ENCODE measurements at places on chromosomes 4 and X.

- DNase-seq, result peak; percentile 22
Observed at GRCh38 chrX:131907488-131908314, 115.4 kb upstream of the STK26 start.

- no peak for DNase-seq
Observed at GRCh38 chrX:10536744-10537143, 83.6 kb downstream of the MID1 start.

- DNase-seq, result no peak
Observed at GRCh38 chr4:169266081-169266480, 4.7 kb downstream of the SH3RF1 start.

DNA sequence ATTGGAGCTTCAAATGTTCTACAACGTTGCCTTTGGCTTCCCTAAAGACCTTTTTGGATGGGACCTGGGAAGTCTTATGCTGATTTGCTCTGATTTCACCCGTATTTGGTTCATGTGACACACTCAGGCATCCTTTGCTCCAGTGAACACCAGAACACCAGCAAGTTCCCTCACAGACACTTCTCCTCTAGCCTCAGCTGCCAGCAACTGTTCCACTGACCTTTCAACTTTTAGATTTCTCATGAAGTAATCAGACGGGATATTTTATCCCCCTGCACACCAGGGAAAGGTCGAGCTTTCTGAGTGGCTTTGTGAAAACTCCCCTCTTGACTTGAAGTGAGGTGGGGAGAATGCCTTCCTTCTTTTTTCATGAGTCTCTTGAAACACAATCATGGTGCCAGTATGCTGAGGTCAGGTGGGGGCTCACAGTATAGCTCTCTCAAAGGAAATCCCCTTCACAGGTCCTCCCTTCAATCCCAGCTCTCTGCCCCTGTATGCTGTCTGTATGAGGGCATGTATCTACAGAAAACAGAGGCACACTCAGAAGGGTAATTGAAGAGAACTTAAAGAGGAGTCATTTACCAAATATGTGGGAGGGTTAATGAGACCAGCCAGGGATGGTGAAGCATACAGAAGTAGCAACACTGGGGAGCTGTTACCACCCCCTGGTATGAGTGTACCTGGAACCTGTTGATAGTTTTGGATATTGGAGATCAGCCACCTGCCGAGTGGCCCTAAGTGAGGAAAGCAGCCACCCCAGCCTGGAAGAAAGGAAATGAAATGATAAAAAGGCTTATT lies 62.7 kb downstream of the FGFBP1 start:
- DNase-seq, result no peak

GRCh38 chr4:80207172-80207583 lies 9.9 kb downstream of the PRDM8 start:
- peak; percentile 71 for DNase-seq

GRCh38 chrX:71910986-71911730 lies 513 bp downstream of the NHSL2 start:
- peak; percentile 86 for DNase-seq

- no peak for DNase-seq
Observed at GRCh38 chr4:72110886-72111285, 79.1 kb downstream of the NPFFR2 start.

GRCh38 chr4:140004549-140004895 lies 149.5 kb downstream of the MAML3 start:
- DNase-seq, result peak; percentile 73

DNA sequence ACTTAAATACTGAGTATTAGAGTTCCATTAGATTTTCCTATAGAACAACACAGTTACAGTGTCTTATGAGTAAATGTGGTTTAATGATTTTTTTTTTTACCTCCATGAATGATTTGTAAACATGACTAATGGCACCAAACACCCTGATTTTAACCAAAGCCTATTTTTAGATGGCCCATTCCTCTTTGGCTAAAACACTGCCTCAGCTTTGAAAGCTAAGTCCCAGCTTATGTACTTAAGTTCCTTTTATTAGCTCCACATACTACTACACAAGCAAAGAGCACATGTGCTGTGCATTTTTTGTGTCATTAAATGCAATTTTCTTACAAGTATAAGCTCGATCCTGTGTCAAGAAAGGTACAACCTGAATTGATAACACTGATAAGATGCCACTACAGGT lies 575.6 kb upstream of the PITX2 start:
- no peak for DNase-seq

DNA sequence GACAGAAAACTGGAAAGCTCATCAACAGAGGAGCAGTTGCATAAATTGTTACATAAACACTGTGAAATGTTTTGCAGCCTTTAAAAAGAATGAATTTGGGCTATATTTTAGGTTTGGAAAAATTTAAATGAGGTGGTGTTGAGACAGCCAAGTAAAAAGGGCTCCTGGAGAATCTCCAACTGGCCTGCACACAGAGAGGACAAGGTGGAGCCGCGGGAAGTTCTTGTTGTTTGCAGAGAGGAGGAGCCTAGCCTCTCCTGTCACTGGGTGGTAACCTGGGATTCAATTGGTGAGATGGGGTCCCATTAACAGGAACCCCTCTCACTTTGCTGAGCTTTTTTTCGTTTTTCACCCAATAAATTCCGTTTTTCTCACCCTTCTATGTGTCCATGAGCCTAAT lies 13.4 kb downstream of the GIMD1 start:
- no peak for DNase-seq

GRCh38 chr4:76605099-76605563 lies 170.1 kb downstream of the SHROOM3 start:
- DNase-seq, result no peak

GRCh38 chr4:156941940-156942548 lies 29.6 kb downstream of the PDGFC start:
- DNase-seq, result peak; percentile 7

DNA sequence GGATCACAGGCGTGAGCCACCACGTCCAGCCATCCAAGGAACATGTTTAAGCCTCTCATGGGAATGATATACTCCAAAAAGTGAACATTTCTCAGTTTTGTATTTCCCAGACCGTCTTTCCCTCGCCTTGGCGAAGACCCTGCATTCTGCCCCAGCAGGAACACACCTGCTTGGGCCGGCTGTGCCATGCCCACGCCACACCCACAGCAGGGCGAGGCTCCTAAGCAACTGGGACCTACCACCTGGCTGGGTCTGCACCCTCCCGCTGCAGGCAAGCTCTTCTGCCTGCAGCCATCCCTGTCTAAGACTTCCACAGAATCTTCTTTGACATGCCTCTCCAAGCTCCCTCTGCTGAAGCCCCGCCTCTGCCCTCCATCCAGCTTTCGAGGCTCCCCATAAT lies 3.6 kb downstream of the CCNQ start:
- peak; percentile 18 for DNase-seq

DNA sequence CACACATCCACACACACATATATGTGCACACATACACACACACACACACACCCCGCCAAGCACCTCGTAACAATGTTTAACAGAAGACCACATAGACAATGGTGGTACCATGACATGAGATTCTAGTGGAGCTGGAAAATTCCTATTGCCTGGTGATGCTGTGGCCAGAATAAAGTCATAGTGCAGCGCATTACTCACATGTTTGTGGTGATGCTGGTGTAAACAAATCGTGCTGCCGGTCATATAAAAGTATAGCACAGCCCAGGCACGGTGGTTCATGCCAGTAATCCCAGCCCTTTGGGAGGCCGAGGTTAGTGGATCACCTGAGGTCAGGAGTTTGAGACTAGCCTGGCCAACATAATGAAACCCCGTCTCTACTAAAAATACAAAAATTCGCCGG lies 275.2 kb downstream of the TRIML1 start:
- DNase-seq, result no peak

GRCh38 chr4:78437608-78438088 lies 113.9 kb upstream of the ANXA3 start:
- no peak for DNase-seq

GRCh38 chr4:151409470-151410313 lies 716 bp downstream of the FHIP1A start:
- DNase-seq, result peak; percentile 76

DNA sequence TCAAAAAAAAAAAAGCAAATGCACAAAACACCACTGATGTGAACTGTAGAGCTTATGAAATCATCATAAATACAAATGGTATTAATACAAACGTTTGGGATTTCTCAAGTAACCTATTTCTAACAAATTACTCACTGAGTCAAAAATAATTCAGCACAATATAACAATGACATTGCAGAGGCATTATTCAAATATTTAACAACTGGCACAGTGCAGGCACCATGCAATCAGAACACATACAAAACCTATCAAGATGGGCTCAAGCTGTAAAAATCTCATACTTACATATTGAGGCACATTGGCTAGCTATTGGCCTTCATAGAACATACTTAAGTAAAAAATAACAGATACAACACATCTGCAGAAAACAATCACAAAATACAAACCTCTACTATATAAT lies 81.1 kb downstream of the LRBA start:
- DNase-seq, result no peak

DNA sequence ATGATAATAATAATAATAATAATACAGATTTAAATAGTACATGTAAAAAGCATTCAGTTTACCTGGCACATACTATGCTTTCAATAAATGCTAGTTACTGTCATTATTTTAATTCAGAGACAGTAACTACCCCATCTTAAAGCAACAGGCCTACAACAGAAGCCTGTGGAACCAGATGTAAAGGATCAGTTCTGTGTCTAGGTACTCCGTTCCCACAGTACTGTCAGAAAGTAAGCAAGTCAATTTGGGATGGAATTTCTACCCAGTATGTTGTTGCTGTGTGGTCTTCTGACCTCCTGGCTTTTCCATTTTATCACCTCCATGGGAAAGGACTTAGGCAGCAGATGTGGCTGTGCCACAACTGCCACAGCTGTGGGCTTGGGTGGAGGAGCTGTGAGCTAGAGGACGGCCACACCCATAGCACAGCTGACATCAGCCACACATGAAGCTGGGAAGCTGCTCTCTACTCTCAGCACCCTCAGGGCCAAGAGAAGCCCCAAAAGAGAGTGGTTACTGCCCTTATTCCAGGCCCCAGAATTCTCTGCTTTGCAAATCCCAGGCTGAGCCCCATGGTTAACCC lies 102.8 kb downstream of the CBR4 start:
- DNase-seq, result no peak

- no peak for DNase-seq
Observed at GRCh38 chr4:8537041-8537461, 43.1 kb upstream of the GPR78 start.

DNA sequence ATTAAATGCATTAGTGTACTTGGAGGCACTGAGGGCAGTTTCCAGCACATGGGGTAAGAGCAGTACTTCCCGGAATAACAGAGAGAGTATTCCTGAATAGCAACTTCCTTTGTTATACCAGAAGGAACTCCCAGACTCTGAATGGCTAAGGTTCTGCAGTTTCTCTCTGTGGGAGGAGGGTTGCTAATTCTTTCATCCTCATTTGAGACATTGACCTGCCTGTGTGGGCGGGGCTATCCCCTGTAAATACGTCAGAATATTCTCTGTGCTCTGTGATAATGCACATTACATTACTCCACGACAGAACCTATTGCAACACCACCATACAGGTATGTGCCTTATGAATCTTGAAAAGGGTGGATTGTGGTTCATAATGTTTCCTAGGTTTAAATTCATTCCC lies 52.7 kb downstream of the SPINK2 start:
- peak; percentile 55 for DNase-seq

- no peak for DNase-seq
Observed at GRCh38 chr4:52825460-52826090, 36.5 kb upstream of the RASL11B start.

DNA sequence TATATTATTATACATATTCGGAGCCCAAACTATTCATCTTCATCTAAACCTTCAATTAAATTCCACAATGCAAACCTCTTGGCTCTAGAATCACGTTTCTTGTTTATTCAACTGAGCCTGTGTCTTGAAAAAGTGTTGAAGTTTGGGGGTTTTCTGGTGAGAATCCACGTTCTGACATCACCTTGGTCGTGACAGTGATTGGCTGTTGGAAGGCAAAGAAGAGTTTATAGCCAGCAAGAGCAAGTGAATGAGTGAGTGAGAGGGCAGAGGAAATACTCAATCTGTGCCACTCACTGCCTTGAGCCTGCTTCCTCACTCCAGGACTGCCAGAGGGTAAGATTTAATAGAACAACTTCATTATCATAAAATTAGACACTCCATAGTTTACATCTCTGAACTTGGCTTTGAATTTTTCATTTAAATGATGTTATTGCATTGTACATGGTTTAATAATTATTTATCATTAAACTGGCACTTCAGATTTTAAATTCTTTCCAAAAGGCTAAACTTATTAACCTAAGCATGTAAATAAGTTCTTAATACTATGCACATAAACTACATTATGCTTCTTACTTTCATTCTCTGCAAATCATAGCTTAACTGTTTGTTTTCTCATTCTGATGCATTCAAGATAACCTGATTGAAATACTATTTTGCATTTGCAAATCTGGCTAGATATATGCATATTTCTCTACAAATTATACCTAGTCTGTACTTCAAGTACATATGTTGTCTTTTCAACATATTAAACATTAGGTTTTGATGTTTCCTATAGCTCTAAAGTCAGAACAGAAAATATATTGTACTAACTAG lies at the start of gene IBSP:
Gene IBSP (plus strand): TSS at position 254 of the 813 bp plus-strand sequence. CDS start 2,808 bp downstream, outside the sequence.
- DNase-seq, result no peak

GRCh38 chr4:142974328-142974727 lies 128.2 kb upstream of the INPP4B start:
- DNase-seq, result no peak

DNA sequence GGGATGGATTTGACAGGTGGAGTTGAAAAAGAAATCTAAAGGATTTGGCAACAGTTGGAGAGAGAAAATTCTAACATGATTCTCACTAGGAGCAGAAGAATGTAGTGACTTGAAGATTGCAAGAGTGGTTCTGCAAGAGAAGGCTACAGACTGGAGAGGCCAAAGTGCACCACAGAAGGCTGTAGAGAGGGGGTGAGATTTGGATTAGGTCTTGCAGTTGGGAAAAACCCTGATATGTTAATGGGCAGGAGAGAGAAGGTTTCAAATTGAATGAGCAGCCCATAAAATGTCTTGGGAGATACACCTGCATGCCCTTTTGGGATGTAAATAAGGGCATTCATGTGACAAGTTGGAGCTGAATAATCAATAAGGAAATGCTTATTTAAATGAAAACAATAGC lies 14.7 kb upstream of the VEGFD start:
- DNase-seq, result peak; percentile 36

GRCh38 chrX:11540532-11541377 lies 125.0 kb downstream of the ARHGAP6 start:
- DNase-seq, result no peak

DNA sequence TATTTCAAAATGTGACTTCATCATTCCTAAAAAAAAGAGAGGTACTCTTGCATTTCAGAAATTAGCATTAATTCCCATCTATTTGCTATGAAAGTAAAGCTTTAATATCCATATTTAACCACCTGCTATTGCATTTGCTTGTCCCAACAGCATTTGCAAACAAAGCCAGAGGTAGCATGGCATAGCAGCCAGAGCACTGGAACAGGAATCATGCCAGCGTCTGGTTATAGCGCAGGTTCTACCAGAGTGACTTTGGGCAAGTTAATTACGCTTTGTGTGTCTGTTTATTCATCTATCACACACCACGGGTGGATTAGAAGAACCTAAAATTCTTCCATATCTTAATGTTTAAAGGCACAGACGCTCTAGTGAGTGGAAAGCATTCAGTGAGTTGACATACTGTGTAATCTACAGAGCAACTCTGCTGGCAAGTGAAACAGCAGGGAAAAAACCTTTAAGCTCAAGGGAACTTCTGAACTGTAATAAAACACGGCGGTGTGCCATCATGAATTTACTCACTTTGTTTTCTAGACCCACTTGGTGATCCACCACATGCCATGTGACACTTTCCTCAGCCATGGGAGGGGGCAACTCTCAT lies 76.6 kb upstream of the QRFPR start:
- no peak for DNase-seq

- no peak for DNase-seq
Observed at GRCh38 chr4:47213539-47213938, 182.2 kb downstream of the GABRB1 start.
